GM12892 (cell line): ENCODE measurements at places on chromosomes 5 and 9.
A peak's percentile ranks its signal among the peaks of the same experiment; 100 is the strongest.

GRCh38 chr5:149363358-149363757, 5.5 kb downstream of the PCYOX1L start:
- DNase-seq: no peak

DNA sequence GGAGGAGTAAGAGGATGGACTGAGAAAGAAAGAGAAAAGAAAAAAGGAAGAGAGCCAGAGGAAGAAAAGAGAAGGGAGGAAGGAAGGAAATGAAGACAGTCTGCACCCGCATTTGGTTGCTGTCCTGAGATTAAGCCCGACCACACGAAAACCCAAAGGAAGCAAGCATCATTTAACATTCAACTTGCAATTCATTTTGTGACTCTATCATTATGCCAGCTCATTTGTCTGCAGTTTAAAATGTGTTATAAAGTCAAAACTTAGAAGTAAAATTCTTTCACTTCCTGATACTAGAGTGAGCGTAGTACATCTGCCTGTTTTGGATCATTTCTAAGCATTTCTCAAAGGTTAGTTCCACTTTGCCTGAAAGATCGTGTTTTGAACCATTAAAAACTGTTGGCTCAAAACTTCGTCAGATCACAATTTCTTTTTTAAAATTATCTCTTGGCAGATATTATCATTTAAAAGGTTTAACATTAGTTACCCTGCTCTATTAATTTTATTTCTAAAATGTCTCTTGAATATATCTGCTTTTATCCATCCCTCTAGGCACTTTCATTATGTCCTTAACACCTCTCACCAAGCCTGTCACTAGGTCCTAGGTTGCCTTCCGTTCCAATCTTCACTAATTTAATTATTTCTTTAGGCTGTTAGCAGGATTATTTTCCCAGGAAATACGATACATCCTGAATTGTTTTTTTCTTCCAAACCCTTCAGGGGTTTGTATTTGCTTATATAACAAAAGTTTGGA, 240.9 kb downstream of the TLE4 start:
- DNase-seq: no peak

GRCh38 chr9:19999491-20000057, 210.7 kb upstream of the SLC24A2 start:
- no peak for DNase-seq

GRCh38 chr9:37187292-37187691, 66.9 kb downstream of the ZCCHC7 start:
- no peak for DNase-seq

DNA sequence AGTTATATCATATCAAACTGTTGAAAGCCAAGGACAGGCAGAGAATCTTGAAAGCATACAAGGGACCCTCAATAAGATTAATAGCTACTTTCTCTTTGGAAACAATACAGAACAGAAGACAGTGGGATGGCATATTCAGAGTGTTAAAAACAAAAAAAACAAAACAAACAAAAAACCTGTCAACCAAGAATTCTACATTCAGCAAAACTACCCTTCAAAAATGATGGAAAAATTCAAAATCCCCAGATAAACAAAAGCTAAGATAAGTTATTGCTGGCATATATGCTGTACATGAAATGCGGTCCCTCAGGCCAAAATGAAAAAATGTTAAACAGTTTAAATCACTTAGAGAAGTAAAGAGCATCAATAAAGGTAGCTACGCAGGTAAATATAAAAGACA, 425.1 kb downstream of the ACTL7B start:
- DNase-seq: no peak

DNA sequence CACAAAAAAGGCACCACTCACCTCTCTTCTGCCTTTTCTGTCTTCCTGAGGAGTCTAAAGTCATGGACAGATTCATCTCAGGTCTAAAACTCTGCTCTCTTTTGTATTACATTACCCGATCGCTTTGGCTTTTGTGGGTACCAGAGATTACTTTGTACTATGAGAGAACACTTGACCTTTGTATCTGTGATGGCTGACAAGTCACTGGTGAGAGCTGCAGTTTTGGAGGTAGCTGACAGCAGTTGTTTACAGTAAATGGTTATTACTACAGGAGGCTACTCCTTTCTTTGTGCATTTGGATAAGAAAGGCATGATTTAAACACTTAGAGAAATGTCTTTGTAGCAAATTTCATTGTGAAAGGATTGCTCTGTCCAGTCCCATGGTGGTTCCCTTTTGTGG, 307.3 kb downstream of the FBXL17 start:
- DNase-seq: no peak

- DNase-seq: peak; percentile 25
These were observed 158.8 kb downstream of the C9orf152 start for GRCh38 chr9:110048976-110049698.

GRCh38 chr9:71112866-71113265, 8.6 kb downstream of the TRPM3 start:
- DNase-seq: no peak

GRCh38 chr5:3584724-3585531, 10.7 kb upstream of the IRX1 start:
- no peak for DNase-seq

DNA sequence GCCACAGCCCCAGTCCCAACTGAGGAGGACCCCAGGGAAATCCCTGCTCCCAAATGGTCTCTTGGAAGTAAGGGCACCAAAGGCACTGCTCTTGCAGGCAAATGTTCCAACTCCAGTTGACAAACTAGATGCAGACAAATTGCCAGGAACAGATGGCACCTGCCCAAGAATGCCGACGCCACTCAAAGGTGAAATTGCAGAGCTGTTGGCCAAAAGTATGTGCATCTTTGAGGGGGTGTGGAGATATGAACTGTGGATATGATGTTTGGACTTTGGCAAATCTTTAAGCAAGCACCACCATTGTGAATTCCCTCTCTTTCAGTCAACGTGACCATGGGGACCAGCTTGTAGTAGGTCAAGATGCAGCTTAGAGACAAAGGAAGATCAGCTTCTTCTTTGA, 12.0 kb upstream of the CPLX2 start:
- no peak for DNase-seq

- DNase-seq: no peak
These were observed 116.1 kb downstream of the DCP2 start for GRCh38 chr5:113092683-113093082.
